ENCODE measurements at places on chromosomes 12 and 14.

- no peak for ATAC-seq
These were observed 98.9 kb downstream of the CMKLR1 start for GRCh38 chr12:108240027-108240785.

DNA sequence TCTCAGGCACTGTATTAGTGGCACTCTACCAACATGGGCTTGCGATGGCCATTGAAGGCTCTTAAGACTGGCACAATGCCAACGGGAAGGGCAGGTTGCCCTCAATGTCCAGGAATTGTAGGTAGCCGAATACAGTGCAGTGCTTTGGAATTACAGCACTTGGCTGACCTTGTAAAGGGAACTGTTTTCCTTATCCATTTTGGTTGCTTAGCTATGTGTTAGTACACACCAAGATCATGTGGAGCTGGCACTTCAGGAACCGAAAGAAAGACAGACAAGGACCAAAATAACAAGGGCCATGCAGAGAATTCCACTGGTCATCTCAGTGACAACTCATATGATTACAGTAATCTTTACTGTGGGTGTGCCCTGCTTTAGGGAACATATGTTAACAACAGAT, 72.7 kb downstream of the DYRK2 start:
- ATAC-seq, result no peak

- no peak for ATAC-seq
These were observed 45.6 kb downstream of the STAB2 start for GRCh38 chr12:103632554-103633216.

DNA sequence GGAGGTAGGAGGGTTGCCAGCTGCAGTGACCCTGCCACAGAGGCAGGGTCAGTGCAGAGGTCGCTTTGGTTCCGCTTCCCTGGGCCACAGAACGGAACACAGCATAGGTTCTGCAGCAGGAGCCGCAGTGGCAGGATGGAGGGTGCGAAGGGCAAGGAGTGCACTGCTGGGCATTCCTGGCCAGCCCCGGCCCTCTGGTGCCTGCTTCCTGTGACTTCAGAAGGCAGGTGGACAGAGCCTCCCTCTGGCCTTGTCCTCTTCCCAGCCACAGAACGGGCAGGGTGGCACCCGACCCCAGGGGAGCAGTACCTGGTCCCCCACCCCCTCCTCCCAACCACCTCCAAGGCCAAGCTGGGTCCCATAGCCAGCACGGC, 37.7 kb downstream of the SLC8B1 start:
- no peak for ATAC-seq

DNA sequence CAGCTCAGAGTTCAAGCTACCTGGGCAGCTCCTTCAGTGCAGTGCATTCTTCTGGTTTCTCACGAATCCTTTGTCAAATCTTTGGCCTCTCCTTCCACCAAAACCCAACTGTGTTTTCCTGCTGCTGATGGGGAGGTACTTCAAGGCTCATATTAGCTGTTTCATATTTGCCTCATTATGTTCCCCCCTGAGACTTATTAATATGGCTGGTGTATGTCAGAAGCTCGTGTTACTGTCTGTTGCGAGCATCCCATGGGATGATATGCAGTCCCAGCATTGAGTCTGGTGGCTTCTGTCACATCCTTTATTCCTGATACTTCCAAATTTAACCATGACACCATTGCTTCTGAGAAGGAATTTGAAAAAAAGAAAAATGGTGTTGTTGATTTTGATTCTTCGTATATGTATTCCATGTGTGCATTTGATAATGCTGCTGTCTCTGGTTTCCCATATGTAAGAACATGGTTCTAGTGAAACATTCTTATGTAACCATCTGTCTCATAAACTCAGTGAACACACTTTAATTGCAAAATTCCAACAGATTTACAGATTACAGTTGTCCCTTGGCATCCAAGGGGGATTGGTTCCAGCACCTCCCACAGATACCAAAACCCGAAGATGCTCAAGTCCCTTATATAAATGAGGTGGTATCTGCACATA, 149.1 kb downstream of the KICS2 start:
- ATAC-seq, result no peak

- peak; percentile 74 for ATAC-seq
These were observed 31.0 kb upstream of the LGALS3 start for GRCh38 chr14:55097881-55098560.

GRCh38 chr14:32186248-32186647, 15.6 kb upstream of the RNU6-7 start:
- no peak for ATAC-seq

Measured in activated CD4-positive, CD25-positive, alpha-beta regulatory T cell treated with anti-CD3 and anti-CD28 coated beads, Interleukin-2, amount 50 U/mL, for 24 hours (primary cell).